ENCODE measurements at places on chromosomes 2 and 18.

GRCh38 chr2:234708091-234708683 is 211.3 kb upstream of the ARL4C start:
- DNase-seq: no peak

GRCh38 chr2:177340158-177340557 is 52.4 kb upstream of the AGPS start:
- no peak for DNase-seq

GRCh38 chr2:182541268-182541667 is 114.4 kb upstream of the PDE1A start:
- DNase-seq: no peak

GRCh38 chr2:104768694-104769093 is 85.2 kb upstream of the POU3F3 start:
- DNase-seq: no peak

DNA sequence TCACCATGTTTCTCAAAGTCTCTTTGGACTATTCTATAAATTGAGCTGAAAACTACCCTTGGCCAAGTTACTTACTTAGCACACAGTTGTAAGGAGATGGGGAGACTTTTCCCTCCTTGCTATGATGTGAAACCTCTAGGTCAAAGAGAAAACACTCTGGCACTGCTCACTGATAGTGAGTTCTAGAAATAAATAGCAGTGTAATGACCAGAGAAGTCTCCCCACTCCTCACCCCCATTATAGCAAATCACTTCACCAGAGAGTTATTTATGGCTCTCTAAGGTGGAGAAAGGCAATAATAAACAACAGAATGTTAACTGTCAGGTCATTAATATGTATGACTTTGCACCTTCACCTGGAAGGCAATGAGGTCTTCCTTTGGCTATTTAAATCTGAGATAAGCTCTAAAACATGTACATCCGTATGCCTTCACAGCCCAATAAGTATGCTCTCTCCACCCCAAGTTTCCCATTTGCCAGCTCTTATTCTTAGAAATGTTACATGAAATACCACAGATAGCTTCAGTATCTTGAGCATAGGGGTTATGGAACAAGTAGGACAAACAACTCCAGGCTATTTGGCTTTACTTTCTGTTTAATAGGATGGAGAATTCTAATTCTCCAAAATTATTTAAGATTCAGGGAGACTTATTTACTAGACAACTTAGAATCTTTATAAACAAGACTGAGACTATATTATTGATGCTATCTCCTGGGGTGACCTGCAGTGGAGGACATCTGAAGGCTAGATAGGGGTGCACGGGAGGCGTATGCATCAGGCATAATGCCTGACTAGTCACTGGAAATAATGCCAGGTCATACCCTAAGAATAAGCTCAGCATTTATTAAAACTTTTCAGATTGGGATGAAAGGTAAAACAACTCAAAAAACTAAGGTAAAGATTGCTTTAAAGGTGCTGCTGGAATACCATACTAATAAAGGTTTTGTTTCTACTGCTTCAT is 65.3 kb upstream of the DTNB start:
- DNase-seq: no peak

DNA sequence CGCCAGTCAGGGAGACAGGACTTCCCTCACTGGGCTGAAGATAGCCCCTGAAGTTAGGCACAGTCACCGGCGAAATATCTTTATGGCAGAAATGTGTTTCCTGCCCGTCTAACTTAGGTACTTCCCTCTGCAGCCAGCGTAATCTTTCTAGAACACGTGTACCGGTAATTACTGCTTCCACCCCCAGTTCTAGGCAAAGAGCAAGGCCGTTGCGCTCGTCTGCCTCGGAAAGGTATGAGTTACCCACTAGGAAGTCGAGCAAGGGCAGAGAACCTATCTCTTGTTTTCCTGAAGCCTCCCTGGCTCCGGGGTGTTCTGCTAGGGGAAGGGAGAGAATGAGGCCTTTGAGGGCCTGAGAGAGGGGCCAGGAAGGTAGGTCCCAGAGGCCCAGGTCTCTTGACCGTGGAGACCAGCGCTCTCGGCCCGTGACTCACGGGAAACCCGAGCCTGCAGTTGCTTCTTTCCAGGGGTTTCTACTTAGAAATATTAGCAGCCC is 70.0 kb downstream of the TWSG1 start:
- peak; percentile 16 for DNase-seq

DNA sequence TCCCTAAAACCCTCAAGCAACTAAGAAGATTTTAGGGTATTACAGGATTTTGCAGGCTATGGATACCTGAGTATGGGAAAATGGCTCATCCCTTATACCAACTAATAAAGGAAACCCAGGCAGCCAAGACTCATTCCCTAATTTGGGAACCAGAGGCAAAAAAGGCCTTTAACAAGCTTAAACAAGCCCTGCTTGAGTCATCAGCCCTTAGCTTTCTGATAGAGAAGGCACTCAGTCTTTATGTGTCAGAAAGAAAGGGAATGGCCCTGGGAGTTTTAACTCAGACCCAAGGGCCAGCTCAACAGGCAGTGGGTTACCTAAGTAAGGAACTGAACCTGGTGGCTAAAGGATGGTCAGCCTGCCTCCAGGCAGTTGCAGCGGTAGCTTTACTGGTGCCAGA is 96.9 kb upstream of the RMP24 start:
- DNase-seq: no peak

- no peak for DNase-seq
These were observed 94.5 kb upstream of the LMAN1 start for GRCh38 chr18:59453468-59453961.

GRCh38 chr18:73908323-73908722 is 239.3 kb downstream of the FBXO15 start:
- no peak for DNase-seq

Measured in stimulated activated naive CD4-positive, alpha-beta T cell (primary cell).